Stimulated activated CD8-positive, alpha-beta memory T cell treated with anti-CD3 and anti-CD28 coated beads, Interleukin-12 subunit alpha, Interleukin-12 subunit beta, amount 100 ng/mL, for 1 hour (primary cell): ENCODE measurements at places on chromosomes 1 and 21.

GRCh38 chr1:224411766-224412165, 22.8 kb downstream of the WDR26 start:
- DNase-seq, result no peak

DNA sequence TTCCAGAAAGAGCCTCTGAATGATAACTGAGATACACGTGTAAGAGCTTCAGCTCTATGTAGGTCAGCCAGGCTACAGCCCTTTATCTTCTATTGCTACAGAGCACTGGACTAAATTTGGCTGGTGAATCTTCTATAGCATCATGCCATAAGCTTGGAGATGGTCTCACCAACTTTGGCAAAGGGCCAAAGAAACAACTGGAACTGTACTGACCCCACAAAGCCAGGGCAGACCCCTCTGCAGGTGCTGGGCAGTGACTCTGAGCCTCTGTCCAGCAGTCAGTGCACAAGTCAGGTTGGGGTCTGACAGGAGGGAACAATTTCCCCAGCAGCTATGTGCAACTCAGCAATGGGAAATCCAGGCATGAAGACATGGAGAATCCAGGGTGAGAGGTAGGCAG, 57.8 kb upstream of the NFASC start:
- DNase-seq, result no peak

DNA sequence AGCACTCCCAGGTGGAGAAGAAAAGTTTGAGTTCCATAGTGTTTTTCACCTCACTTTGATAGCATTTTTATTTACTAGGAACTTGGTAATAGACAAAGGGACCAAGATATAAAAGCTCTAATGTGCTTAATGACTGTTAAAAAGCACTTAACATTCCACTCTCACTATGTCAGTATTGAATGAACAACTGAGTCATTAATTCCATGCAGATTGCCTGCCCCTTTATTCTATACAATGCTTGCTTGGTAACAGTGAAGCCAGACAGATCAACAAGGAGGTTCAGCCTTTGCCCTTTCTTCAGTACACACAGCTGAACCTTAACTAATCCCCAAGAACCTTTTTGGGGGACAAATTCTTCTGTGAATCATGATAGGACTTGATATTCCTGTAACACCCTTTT, 425.5 kb downstream of the NUF2 start:
- no peak for DNase-seq

GRCh38 chr1:213905344-213905743, 82.4 kb upstream of the PROX1 start:
- no peak for DNase-seq
